ENCODE measurements at places on chromosomes 2 and 18.

- no peak for DNase-seq
These were observed 203.8 kb downstream of the PTPRM start for GRCh38 chr18:7770908-7771307.

GRCh38 chr2:197108758-197109157 is 182.3 kb upstream of the PGAP1 start:
- peak; percentile 87 for DNase-seq

DNA sequence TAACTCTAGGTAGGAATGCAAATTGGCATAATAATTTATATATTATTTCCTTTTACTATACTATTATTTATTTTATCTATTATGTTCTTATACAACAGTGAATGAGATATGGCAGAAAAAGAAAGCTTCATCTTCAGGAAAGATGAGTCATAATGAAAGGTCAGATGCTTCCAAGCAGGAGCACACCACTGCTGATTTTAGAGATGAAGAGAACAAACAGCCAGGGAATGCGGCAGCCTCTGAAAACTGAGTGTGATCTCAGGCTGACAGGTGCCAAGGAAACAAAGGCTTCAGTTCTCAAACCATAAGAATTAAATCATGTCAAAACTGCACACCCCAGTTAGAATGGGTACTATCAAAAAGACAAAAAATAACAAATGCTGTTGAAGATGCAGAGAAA is 149.0 kb downstream of the CCDC178 start:
- no peak for DNase-seq

DNA sequence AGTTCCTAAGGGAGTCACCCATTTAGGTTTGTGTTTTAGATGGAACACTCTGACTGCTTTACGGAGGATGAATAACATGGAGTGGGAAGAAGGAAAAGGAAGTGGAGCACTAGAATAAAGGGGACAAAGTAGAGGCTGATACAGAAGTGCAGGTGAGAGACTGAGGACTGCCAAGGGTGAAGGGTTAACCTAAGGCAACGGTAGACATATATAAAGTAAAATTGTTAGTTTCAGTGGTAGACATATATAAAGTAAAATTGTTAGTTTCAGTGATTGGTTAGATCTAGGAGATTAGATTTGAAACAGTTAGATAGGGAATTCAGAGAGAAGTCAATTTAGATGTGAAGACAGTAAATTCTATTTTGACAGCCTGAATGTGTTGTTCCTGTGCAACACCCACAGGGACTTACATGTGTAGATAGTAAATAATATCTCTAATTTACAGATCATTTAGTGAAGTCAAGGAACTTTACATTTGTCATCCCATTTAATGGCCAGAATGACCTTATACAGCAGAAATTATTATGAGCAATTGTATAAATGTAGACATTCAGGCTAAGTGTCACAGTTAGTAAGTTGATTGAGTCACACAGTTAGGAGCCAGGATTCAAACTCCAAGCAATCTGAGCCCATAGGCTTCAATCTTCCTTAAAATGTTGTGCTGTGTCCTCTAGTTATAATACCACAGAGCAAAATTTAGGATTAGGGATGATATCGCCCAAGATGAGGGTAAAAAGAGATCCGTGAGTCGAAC is 270.8 kb upstream of the UBE2E3 start:
- DNase-seq: no peak

DNA sequence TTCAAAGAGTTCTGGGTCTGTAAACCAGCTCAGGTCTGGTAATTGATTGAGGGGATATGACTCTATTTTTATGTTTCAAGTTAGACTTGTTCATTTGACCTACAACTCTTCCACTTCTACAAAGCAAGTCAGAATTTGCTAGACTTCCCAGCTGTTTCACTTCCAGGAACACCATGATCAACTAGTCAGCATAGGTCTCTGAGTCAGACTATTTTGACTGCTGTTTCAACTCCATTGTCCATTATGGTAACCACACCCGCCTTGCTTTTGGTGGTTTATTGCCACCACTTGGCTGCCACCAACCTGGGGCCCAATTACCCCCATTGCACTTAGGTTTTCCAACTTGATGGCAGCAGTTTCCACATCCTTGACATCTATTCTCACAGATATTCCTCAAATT is 116.6 kb downstream of the LAMA3 start:
- DNase-seq: no peak

DNA sequence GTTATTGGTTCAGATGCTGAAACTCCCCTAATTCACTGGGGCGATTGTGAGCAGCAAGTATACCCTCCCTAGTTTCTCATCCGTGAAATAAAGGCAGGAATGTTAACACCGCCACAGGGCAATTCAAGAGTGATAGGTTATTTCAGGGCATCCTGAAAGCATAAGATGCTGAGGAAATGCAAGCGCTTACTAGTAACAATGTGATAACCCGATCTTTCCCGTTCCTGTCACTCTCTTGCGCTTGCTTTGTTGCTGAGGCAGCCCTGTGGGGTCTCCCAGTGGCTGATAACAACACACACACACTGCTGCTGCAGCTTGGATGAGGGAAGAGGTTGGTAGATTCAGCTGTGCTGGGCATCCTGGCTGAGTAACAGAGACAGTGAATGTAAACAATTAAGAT is 259.3 kb downstream of the AGPS start:
- no peak for DNase-seq

GRCh38 chr2:236195726-236196125 is 27.5 kb upstream of the GBX2 start:
- DNase-seq: no peak

DNA sequence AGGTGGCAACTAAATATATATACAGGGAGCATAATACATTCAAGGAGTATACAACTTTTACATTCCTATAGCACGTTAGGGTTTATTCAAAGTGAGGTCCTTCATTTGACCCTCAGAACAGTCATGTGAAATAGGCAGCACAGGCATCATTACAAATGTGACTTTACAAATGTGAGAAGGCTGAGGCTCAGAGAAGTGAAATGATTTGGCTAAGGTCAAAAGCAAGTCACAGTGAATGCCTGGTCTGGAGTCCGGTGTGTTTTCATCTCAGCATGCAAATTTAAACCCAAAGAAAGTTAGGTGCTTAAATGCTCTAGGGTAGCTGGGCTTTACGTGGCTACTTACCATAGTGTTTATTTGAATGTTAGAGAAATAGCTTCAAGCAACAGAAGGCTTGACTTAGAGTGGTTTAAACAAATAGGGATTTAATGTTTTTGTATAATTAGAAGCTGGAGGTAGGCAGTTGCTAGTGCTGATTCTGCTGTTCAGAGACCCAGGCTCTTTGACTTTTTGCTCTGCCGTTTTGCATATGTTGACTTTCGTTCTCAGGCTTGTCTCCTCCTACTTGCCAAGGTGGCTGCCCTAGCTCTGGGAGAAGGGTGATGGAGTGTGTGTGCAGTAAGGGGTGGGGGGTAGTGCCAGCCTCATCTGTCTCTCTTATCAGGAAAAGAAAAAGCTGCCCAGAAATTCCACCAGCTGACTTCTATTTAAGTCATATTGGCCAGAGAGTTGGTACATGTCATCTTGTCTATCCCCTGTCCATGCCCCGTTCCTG is 89.2 kb downstream of the PLCL1 start:
- DNase-seq: no peak

GRCh38 chr2:106269591-106270291 is 75.6 kb upstream of the UXS1 start:
- no peak for DNase-seq

GRCh38 chr2:150625741-150626140 is 138.3 kb upstream of the RND3 start:
- DNase-seq: no peak

- DNase-seq: no peak
These were observed 19.4 kb upstream of the DSC3 start for GRCh38 chr18:31061945-31062344.

DNA sequence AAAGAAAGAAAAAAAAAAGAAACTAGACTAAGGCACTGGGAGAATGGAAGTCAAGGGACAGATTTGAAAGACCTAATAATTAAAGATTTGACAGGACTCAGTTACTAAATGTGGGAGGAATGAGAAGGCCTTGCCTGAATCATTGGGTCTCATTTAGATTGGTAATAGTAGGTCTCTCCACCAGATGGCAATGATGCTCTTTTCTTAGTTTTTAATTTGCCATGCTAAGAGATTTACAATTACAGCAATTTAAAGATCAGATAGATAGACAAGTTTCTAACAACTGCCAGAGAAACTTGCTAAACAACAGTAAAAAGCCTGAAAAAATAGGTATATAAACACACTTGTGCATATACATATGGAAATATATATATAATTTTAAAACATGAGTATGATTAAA is 153.0 kb downstream of the TMEM247 start:
- DNase-seq: peak; percentile 80

GRCh38 chr2:217903859-217904613 is 98.8 kb downstream of the TNS1 start:
- peak; percentile 54 for DNase-seq

- no peak for DNase-seq
These were observed 696 bp downstream of the EMX1 start for GRCh38 chr2:72917877-72918553.

GRCh38 chr2:3778851-3779495 is 75.6 kb downstream of the DCDC2C start:
- no peak for DNase-seq

- peak; percentile 59 for DNase-seq
These were observed at the start of gene PRKD3 for GRCh38 chr2:37324786-37325624. Gene PRKD3, minus strand, starts transcription at chr2:37324833. Its CDS starts 8,309 bp downstream, at chr2:37316524.

DNA sequence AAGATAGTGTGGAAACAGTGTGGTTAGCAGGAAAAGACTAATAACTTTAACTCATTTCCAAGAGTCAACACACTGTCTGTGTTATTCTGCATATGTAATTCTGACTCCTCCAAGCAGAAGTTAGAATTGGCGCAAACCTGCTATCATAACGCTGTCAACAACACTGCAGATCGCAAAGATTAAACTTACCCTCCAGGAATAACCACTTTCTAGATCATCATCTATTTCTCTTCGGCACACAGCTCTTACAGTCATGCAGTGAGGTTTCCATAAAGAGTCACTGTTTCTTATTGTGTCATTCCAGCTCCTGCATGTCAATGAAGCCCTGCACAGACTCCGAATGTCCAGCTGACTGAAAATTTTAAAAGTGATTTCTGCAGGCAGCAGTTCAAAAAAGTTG is 2.4 kb downstream of the FBXO48 start:
- DNase-seq: no peak

DNA sequence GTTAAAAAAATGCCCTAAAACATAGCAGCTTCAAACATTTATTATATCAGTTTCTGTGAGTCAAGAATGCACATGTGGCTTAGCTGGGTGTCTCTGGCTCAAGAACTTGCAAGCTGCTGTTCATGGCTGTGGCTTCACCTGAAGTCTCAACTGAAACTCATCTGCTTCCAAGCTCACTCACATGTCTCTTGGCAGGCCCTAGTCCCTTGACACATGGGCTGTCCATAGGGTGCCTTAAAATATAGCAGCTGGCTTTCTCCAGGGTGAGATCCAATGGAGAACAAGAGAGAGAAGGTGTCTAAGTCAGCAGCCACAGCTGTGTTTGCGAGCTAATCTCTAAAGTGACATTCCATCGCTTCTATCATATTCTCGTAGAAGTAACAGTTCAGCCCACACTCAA is 152.8 kb downstream of the DSEL start:
- DNase-seq: no peak

- DNase-seq: peak; percentile 71
These were observed 265.4 kb downstream of the TRIB2 start for GRCh38 chr2:12982149-12982584.

- no peak for DNase-seq
These were observed 3.0 kb downstream of the SLC35F6 start for GRCh38 chr2:26767129-26767528.

- DNase-seq: no peak
These were observed 9.0 kb downstream of the RPS7 start for GRCh38 chr2:3584076-3584475.

GRCh38 chr2:85605406-85606115 is 3.1 kb upstream of the TMEM150A start:
- peak; percentile 94 for DNase-seq

GRCh38 chr2:234607691-234608090 is 110.8 kb upstream of the ARL4C start:
- DNase-seq: no peak

- DNase-seq: no peak
These were observed 53.0 kb upstream of the SLC39A10 start for GRCh38 chr2:195603998-195604397.

DNA sequence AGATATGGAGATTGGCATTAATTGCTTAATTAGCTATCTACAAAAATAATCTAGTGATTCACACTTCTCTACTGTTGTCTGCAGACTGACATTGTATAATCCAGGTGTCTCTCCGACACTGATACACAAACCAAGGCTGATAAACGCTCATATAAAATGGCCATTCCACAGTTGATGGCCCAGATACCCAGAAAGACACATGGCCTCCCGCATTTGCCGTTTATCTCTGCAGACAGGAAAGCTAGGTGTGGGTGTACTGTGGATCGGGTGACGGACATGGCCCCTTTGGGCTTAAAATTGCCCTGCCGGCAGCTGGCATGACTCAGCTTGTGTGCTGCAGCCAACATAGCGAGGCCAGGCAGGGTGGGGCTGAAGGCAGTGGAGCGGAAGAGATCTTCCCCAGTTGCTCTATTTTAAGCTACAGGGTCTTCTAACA is 18.5 kb downstream of the PMAIP1 start:
- DNase-seq: peak; percentile 56

DNA sequence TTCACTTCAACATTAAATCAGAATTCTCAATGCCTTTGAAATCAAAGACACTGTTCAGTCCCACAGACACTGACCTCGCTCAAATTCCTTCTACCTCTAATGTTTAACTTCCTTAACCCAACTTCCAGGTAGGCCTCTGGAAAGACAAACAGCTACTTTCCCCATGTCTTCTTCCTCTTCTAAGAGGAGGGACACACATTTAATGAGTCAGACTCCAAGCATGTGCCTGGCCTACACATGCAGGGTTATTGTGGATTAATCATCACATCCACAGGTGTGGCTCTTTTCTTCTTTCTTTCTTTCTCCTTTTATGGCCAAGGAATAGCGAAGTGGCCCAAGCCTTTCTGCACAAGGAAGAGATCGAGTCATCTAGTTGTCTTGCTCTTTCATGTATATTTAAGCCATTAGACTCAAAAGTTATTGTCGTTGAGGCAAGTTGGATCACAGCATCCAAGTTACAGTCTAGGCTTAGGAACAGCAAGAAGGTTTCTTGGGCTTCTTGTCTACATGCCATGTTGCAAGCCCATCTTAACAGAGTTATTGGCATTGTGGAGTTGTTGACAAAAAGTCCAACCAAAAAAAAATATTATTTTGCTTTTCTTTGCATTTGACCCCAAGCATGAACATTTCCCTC is 387.8 kb downstream of the IRS1 start:
- DNase-seq: peak; percentile 64

DNA sequence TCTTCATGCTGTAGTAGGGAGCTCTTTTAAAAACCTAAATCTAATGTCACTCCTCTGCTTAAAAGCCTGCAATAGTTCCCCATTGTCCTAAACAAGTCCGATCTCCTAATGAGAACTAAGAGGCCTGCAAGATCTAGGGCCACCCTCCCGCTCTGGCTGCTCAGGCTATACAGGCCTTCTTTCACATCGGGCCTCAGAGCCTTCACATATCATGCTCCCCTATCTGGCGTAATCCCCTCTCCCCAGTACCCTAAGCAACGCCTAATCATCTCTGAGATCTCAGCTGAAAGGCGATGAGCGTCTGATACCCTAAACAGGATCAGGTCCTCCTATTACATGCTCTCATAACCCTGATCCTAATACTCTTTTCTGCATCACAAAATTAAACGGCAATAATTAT is 1.9 kb downstream of the MAP4K3 start:
- DNase-seq: peak; percentile 40

GRCh38 chr18:8786483-8787370 is 81.4 kb downstream of the MTCL1 start:
- no peak for DNase-seq

Measured in EH (cell line).